Activated naive CD4-positive, alpha-beta T cell treated with anti-CD3 and anti-CD28 coated beads for 36 hours (primary cell): ENCODE measurements at places on chromosomes 11 and 22.
A peak's percentile ranks its signal among the peaks of the same experiment; 100 is the strongest.

GRCh38 chr22:35376728-35377472, 4.0 kb upstream of the HMOX1 start:
- DNase-seq = peak; percentile 59

GRCh38 chr11:3867209-3868091, 12.0 kb downstream of the STIM1 start:
- DNase-seq = peak; percentile 70

DNA sequence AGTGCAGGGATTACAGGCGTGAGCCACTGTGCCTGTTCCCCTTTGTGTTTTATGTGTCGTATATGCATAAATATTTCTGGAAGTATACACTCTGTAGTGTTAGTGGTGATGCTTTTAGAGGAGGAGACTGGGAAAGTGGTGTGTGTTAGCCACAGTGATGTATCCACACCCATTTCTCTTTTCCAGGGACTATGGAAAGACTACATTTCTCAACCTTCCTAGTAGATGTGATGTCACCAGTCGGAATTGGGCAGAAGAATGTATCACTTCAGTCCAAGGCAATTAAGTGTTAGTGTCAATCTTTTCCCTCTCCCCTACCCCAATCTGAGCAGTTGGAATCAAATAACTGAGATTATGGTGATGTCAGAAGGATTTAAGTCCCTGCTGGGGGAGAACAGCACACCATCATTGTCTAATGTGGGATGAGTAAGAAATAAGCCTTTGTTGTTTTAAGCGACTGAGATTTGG, 5.8 kb upstream of the ATG16L2 start:
- no peak for DNase-seq

DNA sequence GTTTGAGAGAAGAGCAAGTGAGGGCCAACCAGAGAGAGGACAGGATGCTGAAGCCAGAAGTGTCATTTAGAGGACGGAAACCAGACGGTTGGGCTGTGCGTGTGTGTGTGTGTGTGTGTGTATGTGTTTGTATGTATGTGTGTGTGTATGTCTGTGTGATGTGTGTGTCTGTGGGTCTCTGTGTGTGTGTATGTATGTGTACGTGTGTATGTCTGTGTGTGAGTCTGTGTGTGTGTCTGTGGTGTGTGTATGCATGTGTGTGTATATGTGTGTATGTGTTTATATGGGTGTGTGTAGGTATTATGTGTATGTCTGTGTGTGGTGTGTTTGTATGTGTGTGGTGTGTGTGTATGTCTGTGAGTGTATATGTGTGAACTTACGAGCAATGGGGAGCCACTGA, 77.7 kb upstream of the EIF3D start:
- no peak for DNase-seq

DNA sequence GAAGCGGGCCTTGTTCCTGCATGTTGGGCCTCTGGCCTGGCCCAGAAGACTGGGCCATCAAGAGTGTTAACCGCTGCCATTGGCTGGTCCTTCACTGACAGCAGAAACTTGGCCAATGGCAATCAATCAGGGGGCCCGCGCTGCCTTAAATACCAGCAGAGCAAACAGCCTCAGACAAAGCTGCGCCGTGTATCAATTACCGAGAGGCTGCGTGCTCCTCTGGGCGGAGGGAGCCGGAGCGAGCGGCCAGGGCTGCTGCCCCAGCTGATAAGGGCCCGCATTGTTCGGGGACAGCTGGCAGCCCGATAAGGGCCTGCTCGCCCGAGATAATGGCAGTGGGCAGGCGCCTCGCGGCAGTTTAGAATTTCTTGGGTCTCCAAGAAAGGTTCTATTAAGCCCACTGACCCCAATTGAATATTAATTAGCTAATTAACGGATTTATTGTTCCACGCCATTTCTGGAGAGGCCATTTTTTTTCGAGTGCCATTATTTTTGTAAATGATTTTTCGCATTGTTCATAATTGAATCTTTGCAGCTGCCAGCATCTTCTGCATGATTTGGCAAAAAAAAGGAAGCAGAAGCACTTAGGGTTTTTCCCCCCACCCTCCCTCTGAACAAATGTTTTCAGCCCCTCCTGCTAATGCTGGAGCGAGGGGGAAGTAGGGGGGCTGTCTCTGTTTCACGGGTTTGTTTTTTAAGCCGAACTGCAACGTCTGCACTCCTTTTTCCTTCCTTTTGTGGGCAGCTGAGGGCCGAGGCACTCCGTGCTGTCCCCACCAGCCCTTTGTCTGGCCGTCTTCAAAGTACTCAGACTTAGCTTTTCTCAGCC, 37.6 kb upstream of the RIC3 start:
- DNase-seq = no peak

DNA sequence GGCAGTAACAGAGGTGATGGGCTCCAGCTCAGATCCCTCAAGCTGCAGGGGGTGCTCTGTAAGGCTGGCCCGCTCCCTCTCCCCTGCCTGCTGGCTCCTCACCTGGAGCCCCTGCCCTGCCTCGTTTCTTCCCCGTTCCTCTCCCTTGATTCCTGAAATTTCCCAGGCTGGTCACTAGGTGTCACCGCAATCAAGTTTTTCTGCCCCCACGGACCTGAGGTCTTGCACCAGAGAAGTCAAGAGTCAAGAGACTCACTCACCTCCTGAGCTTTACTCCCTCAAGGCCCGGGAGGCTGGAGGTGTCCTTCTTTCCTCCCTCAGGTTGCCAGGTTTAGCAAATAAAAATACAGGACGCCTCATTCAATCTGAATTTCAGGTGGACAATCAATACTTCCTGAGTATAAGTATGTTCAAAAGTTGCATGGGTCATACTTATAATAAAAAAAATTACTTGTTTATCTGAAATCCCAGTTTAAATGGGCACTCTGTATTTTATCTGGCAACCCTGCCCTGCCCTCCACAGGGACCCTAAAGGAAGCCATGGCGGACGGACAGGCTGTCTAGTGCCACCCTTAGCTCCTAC, 69.2 kb downstream of the SCUBE1 start:
- peak; percentile 62 for DNase-seq

DNA sequence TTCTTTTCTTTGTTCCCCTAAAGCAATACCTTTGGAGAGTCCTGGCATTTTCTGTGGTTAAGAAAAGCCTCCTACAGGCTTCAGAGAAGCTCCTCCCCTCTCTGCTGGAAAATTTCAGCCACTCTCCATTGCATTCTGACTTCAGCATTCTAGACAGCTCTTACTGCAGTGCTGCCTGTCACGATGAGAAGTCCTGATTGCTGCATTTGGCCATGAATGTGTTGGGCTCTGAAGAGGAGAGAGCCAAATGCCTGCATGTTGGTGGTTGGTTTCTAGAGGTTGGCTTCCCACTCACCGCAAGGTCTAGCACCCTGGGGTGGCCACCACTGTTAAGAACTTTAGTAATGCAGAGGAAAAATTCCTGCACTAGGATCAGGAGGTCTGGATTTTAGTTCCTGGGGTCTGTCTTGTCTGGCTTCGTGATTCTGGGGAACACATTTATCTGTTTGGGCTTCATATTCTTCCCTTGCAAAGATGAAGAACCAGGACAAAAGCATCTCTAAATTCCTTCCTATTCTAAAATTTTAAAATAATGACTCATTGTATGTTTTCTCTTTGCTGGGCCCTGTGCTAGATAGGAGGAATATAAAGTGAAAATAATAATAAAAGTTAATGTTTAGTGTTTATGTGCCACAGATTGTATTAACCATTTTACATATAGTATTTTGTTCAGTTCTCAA, 38.1 kb downstream of the COA4 start:
- no peak for DNase-seq

DNA sequence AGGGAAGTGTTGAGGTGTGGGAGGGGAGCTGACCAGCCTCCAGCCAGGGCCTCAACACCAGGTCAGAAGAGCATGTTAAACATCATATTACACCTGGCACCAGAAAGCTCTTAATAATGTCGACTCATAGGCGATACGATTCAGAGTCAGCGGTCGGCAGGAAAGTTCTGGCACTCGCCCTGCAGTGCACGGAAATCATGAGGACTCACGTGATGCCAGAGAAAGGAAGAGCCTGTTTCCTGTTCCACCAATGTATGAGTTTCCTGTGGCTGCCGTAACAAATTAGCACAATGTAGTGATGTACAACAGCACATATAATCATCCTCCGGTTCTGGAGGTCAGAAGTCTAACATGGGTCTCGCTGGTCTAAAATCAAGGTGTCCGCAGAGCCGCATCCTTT, 198.8 kb downstream of the BARX2 start:
- DNase-seq = no peak

GRCh38 chr11:45390407-45390806, 104.3 kb upstream of the SYT13 start:
- no peak for DNase-seq

GRCh38 chr22:32281072-32281471, 25.9 kb upstream of the SLC5A4 start:
- DNase-seq = no peak

GRCh38 chr11:66119348-66120133, 49.5 kb downstream of the PACS1 start:
- no peak for DNase-seq

- no peak for DNase-seq
These were observed 385.9 kb downstream of the MIAT start for GRCh38 chr22:27043262-27043661.

GRCh38 chr11:59669611-59670009, 773 bp upstream of the PATL1 start:
- DNase-seq = no peak

GRCh38 chr11:64206457-64207255, at the start of gene FERMT3:
Gene FERMT3 (plus strand): TSS chr11:64206721. CDS start chr11:64207365, 644 bp downstream.
- peak; percentile 91 for DNase-seq

GRCh38 chr11:69554849-69555248, 73.4 kb downstream of the LINC01488 start:
- DNase-seq = no peak

DNA sequence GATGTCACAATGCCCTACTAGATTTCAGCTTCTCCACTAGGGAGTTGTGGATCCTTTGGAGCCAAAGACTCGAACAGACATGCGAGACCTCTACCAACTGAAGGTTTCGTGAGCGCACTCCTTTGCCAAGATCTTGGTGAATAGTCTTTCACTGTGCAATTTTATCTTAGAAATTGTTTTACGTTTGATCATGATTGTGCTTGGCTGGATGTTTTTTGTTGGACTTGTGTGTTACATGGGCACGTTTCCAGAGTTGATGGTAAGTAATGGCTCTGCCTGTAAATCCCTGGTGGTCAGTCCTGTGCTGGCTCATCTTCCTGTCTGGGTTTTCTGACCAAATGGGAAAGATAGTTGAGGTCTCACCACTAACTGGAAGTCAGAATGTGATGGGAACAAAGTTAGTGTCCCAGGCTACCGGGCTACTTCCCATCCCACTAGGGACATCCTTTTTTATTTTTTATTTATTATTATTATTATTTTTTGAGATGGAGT, at the start of gene MISFA:
MISFA (plus strand) TSS at position 51 of the 492 bp plus-strand sequence; CDS start at position 191, 140 bp downstream.
- no peak for DNase-seq

- DNase-seq = no peak
These were observed 99.5 kb downstream of the DBX1 start for GRCh38 chr11:20060647-20061205.

- DNase-seq = no peak
These were observed 19.8 kb downstream of the SPECC1L start for GRCh38 chr22:24290459-24290858.

GRCh38 chr22:17634696-17635095, 3.9 kb upstream of the BCL2L13 start:
- no peak for DNase-seq

GRCh38 chr11:100684101-100685065, 2.7 kb upstream of the ARHGAP42 start:
- no peak for DNase-seq

- peak; percentile 97 for DNase-seq
These were observed 10.4 kb upstream of the C1QTNF6 start for GRCh38 chr22:37198258-37199102.

DNA sequence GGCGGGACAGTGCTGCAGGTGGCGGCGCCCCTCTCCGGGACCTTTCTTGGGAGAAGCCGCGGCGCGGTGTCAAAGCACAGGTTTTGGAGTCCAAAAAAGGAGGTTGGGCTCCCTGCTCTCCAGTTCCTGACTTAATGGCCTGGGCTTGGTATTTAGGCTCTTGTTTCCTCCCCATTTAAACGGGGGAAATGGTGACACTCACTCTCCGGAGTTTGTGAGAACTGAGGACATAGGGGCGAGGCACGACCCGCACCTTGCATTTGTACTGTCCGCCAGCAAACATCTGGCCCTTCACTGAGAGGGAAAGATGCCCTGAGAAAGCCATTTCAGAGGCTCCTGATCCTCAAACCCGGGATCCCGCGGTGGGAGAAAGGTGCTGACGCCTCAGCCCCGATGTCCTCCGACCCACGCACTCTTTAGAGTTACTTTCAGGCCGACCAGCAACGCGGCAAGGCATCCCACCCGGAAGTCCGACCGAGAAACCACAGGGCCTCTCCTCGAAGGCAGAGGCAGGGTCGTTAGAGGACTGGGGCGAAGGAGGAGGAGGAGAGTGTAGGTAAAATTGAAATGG, 2.9 kb upstream of the WDR74 start:
- DNase-seq = peak; percentile 61

DNA sequence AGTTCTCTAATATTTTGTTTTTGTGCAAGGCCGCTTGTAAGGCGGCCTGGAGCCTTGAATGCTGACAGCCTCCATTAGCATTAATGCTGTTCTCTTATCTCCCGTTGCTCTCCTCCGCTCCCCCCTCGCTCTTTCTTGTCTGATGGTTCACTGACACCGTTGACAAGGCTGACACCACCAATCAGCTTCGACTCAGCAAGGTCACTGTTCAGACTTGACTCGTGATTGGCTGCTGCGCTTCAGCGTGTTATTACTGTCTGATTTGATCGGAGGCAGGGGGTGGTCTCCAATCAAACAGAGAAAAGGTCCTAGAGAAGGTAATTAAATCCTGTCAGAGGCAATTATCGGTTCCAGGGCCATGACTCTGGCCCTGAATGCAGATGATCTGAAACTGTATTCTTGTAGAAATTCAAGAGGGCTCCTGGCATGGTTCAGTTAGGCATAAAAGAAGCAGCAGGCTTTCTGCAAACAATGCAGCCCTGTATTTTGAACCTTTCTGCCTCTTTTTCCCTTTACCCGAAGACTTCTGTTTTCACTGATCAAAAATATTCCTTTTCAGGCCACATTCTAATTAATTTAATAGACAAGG, 49.3 kb upstream of the MPPED2 start:
- no peak for DNase-seq

- DNase-seq = peak; percentile 97
These were observed at the start of gene ZMAT5 for GRCh38 chr22:29766632-29767170. Gene ZMAT5 (minus strand): TSS chr22:29767007. CDS start chr22:29748544, 18,463 bp downstream.

DNA sequence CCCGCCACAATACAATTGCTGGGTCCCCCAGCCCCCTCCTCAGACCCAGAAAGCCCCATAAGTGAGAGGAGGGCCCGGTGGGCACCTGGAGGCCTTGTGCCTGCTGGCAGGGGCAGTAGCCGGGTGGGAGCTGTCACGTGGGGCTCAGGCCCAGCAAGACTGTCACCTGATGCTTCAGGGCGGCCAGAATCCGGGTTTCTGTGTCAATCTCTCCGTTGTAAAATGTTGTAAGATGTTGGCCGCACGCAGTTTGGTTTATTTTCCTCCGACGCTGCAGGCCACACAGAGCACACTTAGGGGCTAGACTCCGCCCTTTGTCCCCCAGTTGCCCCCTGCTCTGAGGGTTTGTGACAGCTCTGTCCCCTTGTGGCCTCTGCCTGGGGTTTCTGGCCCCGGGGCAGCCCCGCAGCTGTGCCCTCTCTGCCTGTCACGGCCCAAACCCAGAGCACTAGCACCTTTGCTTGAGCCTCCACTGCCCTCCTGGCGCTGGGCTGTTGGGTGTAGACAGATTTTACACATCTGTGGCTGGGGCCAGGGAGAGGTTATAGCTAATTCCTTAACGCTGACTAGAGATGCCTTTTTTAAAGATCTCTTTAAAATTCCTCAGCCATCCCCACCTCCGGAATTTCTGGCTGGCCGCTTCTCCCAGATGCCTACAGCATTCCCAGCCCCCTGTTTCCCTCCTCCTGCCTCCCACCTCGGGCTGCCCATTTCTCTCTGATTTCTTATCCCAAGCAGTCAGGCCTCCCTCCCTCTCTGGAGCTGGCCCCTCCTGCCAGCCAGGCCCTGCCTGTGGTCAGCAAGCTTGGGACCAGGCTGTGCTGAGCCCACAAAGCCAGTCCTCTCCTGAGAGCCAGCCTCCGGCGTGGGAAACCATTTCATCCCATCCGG, 3.2 kb upstream of the PRR5 start:
- no peak for DNase-seq
